ENCODE measurements at places on chromosomes 16 and 17. TPM values are rescaled to one million over a fixed set of nuclear protein-coding genes. Genes with fewer than 3 reads are reported as not detected.

DNA sequence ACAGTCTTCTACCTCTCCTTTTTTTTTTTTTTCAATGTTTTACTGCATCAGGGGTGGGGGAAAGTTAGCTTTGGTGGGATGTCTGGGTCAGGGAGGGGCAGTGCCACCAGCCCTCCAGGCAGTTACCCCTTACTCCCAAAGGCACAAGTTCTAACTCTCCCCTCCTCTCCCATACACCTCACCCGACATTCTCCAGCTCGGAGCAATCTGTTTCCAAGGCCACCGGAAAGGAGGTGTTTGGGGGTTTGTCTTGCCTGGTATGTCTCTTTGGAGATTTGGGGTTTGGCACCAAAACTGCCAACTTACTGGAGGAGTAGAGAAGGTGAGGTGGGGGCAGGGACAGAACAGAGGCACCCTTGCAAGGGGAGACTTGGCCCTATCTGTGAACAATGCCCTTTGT is 4.7 kb downstream of the DLX3 start:
- DNase-seq: no peak

DNA sequence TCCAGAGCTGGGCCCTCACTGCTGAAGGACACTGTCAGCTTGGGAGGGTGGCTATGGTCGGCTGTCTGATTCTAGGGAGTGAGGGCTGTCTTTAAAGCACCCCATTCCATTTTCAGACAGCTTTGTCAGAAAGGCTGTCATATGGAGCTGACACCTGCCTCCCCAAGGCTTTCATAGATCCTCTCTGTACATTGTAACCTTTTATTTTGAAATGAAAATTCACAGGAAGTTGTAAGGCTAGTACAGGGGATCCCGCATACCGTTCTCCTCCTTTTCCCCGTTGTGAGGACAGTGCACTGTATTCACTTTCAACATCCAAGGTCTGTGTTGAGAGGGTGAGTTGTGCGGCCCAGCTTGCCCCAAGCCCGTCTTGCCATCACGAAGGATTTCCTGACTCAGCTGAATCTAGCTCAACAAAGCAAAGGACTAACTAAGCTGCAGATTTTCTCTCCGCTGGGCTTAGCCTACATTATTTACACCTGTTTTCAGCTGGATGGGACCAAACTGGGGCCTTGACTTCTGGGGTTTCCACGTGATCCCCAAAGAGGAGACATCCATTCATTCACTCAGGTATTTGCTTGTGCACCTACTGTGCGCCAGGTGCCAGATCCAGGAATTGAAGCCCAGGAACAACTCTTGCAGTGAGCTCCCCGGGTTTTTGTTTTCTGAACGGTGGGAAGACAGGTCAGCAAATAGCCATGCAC is 5.2 kb upstream of the TMEM235 start:
- no peak for DNase-seq

GRCh38 chr17:33968350-33969044 is 286.6 kb upstream of the CCL2 start:
- DNase-seq: no peak

Gene STAT3
- 56.6 TPM for total RNA-seq

Gene TBC1D28
- total RNA-seq: 0.53 TPM

Gene MSLN
- total RNA-seq: 2.6 TPM

Gene NOD2
- 11.6 TPM for total RNA-seq

Measured in bronchial epithelial cell (primary cell).